T47D (cell line): ENCODE measurements at places on chromosomes 7 and 10.

DNA sequence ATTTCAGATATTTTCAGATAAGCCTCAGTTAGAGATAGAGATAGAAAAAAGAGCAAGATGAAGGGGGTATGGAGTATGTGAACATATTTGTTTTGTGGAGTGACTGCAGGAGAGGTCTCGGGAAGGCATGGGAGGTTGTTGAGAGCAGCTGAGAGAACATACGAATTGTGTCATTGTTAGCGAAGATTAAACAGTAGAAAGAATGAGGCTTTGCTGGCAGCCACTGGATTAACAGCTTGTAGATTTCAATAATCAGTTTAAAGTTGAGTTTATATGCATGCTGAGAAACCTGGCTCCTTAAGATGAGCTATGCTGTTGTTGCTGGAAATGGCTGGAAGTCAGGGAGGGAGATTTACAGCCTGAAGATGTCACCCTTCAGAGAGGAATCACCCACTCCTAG, 100.9 kb upstream of the SORCS3 start:
- DNase-seq, result no peak

DNA sequence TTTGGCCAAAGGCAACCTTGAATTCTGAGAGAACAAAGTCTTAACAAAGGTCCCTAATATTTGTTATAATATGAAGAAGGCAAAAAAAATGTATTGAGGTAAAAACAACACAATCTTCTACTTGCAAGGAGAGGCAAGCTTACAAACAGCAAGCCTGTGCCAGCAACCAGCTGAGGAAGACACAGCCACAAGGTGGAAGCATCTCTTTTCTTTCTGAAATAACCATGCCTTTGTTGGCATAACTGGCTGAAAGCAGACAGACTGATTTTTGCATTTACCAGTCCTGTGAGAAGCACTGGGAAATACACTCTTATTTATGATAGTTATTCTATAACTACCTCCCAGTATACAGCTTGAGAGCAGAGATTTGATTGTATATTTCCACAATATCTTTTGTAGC, 292.0 kb downstream of the PHTF2 start:
- no peak for DNase-seq

GRCh38 chr7:139393621-139394211, 34.0 kb downstream of the LUC7L2 start:
- DNase-seq, result no peak

DNA sequence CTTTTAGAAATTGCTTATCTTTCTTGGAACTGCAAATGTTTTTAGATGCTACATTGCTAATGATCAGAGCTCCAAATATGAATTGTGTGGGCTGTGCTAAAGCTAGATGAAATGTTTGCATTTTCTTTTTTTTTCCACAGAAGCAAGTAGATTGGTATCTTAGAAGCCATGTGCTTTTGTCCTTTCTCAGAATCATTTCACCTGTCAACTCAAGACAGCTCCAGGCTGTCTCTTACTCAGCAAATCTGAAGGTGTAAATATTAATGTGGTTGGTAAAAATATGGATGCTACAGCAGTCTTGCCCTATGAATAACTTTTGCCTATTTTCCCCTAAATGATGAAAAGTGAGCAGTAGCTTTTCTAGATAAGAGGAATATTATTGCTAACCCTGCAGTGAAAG, 41.2 kb downstream of the AP3M1 start:
- DNase-seq, result no peak

GRCh38 chr7:155071121-155071651, 1.1 kb downstream of the HTR5A start:
- DNase-seq, result no peak

GRCh38 chr10:104085801-104086400, at the start of gene COL17A1:
COL17A1 (minus strand) TSS chr10:104085880; CDS start chr10:104080673, 5,207 bp downstream.
- DNase-seq, result no peak

GRCh38 chr7:156334636-156335035, 305.9 kb upstream of the RNF32 start:
- DNase-seq, result no peak

DNA sequence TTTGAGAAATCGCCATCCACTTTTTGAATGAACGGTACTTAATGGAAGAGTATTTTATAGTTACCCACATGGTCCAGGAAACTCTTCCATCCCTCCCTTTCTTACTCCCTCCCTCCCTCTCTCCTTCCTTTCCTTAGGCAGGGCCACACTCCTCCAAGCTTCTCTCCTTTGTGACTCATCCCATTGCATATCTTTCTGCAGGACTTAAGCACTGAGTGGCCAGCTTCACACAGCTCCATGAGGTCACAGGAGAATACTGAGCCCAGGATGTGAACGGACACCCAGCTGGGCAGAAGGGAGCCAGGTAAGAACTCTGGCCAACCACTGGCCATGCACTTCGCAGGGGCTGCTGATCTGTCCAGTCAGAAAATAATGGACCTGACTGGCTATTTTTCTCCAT, 189.7 kb upstream of the ADCY1 start:
- no peak for DNase-seq

DNA sequence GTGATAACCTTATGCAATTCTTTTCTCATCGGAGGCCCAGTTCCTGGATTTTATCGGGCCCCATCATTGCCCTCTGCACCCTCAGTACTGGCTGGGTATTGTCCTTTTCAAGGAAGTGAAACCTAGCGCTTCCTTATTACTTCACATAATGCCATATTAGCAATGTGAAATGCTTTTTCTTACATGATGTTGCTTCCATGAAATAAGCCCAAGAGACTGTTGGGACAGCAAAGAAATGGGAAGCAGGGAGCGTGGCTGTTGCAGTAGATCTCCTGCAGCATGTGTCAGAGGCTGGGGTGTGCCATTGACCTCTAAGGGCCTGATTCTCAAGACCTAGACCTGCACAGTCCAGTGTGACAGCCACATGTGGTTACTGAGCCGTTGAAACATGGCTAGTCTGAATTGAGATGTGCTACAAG, 8.1 kb downstream of the CHN2 start:
- no peak for DNase-seq

DNA sequence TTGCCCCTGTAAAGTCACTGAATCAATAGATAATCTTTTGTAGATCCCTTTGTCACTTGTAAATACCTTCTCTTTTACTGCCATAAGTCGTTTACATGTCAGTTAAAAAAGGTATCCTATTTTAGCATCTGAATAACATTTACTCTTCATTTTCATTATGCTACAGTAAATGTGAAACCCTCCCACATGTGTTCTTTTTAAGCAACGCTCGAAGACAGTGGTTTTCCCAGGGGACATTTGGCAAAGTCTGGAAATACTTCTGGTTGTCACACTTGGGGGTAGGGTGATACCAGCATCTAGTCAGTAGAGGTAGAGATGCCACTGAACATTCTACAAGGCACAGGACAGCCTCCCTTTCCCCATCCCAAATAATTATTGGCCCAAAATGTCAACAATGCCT, 23.7 kb downstream of the ATAD1 start:
- DNase-seq, result no peak

DNA sequence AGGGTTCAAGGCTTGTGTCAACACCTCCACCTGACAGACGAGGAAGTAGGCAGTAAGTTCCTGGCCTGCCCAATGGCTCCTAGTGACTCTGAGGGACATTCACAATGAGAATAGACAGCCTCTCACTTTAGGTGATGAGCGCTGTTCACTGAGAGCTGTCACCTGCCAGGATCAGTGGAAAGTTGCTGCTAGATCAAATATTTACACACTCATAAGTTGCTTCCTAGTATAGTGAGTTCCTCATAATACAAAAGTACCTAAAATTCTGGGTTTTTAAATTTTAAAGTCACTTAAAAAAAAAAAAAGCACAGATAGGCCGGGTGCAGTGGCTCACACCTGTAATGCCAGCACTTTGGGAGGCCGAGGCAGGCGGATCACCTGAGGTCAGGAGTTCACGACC, 320.8 kb downstream of the PRPF18 start:
- peak; percentile 32 for DNase-seq

DNA sequence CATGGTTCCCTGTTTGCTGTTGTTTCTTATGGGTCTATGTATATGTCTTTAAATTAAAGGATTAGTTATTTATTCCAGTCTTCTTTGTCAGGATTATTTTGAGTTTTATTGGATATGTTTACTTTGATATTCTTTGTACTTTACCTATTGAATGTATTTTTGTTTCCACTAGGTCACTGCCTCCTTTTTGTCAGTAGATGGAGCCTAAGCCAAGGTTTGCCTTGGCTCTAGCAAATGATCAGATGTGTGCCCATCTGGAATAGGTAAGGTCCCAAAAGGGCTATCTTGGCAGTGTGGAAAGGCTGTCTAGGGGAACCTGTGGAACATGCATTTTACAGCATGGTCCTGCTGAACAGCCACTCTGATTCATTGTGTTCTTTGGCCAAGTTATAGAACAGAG, 337.3 kb upstream of the GHITM start:
- DNase-seq, result peak; percentile 20

DNA sequence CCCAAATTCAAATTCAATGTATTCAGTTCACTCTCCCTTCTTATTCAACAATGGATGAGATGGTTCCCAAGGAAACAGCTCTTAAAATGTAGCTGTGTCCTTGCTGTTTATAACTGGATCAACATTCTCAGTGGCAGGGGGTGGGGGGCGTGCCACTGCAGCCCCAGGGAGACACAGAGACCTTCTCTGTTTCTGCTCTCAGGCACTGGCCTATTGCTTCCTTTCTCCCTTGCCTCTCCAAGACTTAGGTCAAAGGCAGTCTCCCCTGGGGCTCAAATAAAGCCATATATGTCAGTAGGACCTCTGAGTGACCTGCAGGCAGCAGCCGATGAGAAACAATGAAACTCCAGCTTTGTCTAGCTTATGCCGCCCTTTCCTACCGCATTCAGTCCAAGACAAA, 20.7 kb downstream of the VSTM4 start:
- no peak for DNase-seq

DNA sequence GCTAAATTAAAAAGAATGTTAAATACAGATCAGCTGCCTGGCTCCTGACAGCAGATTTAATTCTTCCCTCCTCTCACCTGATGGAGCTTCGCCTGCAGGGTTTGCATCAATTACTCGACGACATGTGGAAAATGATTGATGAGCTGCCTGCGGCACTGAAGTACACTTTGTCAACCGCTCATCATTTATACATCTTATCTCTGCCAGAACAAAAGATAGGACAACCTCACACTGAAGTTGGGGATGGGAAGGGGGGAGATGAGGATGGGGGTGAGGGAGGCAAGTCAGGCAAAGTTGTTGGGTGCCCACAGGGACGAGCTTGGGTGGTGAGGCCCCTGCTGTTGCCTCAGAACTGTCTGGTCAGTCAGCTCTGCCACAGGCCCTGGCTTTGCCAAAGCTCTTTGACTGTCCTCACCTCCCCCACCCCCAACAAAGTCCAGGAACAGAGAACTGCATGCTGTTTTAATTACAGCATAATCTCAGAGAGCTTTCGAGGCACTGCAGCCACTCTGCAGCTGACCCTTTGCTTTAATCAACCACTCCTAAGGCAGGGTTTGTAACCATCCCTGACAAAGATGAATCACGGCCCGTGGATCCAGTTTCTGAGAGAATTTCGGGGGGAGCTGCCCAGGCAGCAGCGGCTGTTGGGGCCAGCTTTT, 702.3 kb downstream of the LRMDA start:
- no peak for DNase-seq

- DNase-seq, result no peak
These were observed 140.6 kb upstream of the CTBP2 start for GRCh38 chr10:125300937-125301336.

DNA sequence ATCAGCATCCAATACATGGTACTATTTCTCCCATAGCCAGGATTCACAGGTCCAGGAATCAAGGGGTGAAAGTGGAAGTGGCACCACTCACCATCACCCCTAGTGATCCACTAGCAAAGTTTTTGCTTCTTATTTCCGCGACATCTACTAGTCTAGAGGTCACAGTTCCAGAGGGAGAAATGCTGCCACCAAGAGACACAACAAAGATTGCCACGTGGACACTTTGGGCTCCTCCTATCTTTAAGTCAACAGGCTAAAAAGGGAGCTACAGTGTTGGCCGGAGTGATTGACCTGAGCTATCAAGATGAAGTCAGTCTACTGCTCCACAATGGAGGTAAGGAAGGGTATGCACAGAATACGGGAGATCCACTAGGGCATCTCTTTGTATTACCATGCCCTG, 178.2 kb downstream of the AKR1D1 start:
- no peak for DNase-seq

DNA sequence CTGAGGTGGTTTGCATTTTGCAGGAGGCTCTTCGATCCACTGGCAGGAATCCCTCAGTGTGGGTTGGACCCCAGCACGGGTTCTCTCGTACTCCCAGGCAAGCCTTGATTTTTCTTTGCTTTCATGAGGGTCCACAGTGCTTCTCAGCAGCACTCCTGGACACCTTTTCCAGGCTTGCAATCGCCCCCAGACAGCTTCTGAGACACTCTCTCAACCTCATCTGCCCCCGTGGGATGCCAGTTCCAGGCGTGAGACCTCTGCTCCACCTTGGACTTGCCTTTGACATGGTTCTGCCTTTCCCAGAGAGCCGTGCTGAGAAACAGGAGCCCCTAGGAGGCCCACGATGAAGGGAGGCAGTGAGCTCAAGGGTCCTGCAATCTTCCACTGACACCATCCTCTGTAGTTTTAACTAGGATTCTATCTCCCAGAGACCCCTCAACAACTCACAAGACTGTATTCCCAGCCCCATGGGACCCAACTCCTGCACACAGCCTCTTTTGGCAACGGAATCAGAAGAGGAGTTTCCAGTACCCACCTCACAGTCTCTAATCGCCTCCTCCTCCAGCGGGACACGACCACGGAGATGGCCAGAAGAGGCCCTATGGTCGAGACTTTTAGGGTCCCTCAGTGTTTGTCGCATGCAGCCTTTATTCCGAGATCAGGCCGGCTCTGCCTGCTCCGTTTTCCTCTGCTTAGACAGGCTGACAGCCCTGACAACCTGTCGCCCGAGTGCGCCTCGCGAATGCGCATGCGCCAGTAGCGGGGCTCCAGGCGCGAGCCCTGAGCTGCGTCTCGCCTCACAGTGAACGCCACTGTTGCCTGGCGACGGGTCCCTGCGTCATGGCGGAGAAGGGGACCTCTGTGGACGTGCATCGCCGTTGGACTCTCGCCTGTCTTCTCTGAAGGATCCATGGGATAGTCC, 26.0 kb upstream of the ZNF273 start:
- peak; percentile 12 for DNase-seq

GRCh38 chr7:22422831-22423615, 66.1 kb upstream of the RAPGEF5 start:
- DNase-seq, result no peak

DNA sequence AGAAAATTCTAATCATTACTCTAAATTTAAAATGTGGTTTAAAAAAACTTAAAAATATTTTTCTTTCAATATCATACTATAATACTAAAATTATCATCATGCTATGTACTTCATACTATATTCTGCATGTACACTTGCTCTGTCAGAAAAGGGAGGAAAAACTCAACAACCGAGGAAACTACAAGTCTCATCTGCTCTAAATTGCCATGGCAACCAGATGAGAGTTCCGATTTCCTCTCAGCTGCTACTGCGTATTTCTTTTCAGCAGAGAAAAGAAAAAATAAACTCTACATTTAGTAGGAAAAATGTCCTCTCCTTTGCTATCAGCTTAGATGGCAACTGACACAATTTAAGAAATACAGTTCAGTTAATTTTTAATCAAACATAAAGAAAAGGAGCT, 178.9 kb downstream of the SRPK2 start:
- DNase-seq, result no peak

DNA sequence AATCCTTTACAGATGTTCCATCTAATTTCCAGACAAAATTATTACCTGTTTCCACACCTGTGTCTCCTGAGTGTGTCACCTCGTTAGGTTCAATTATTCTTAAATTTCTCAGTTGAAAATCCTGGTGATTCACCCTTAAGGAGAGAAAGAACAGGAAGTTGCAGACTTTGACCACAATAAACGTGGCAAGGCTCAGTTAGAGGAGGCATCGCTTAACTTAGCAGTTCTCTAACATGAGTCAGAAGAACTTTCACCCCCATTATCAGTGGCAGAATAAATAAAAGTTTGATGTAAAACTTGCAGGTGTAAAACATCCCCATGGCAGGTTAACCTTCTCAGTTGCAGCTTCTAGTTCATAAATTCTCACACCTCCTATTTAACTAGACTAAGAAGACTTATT, 8.3 kb downstream of the XPNPEP1 start:
- no peak for DNase-seq
